ENCODE measurements at places on chromosomes 3 and 15.

DNA sequence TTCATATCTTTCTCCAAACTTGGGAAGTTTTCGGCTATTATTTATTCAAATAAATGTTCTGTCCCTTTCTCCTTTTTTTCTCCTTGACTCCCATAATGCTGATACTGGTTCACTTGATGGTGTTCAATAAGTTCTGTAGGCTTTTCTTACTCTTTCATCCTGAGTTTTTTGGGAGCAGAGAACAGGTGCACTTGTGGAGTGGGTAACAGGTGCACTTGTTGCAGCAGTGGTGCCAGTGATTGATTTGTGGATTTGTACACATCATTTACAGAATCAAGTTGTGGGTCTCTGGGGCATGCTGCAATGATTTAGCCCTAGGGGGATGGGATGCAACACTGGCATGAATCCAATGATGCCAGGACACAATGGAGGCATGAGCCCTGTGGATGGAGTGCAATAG is 14.8 kb upstream of the OR5H1 start:
- DNase-seq, result no peak

- DNase-seq, result no peak
These were observed 170.3 kb upstream of the MITF start for GRCh38 chr3:69568951-69569350.

DNA sequence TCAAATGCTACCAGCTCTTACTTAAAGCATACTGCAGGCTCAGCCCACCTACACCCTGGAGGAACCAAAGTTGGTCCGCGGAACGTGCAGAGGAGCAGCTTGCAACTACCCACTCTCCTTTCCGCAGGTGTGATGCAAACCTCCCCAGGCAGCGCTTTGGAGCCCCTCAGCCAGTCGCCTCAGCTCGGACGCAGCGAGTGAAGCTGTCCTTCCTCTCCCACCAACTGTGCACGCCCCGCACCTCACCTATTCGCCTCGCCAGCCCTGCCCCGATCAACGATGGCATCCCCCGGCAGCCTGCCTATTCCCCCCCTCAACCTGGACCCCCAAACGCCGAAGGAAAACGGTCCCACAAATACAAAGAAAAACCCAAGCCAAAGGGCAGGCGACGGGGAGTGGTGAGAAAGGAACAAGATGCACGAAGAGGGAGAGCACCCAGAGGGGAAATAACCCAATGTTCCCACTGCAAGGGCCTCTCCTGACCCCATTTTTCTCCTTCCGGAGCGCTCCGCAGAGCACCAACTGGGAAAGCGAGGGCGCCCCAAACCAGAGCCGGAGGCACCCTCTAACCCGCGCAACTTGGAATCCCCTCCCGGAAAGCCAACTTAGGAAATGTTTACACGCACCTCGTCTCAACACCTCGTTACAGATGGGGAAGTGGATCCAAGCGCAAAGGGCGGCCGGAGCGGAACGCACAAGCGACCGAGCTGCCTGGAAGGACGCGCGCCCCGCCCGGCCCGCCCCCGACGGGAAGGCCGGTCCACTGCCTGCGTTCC is 665 bp downstream of the GLB1 start:
- DNase-seq, result peak; percentile 29

DNA sequence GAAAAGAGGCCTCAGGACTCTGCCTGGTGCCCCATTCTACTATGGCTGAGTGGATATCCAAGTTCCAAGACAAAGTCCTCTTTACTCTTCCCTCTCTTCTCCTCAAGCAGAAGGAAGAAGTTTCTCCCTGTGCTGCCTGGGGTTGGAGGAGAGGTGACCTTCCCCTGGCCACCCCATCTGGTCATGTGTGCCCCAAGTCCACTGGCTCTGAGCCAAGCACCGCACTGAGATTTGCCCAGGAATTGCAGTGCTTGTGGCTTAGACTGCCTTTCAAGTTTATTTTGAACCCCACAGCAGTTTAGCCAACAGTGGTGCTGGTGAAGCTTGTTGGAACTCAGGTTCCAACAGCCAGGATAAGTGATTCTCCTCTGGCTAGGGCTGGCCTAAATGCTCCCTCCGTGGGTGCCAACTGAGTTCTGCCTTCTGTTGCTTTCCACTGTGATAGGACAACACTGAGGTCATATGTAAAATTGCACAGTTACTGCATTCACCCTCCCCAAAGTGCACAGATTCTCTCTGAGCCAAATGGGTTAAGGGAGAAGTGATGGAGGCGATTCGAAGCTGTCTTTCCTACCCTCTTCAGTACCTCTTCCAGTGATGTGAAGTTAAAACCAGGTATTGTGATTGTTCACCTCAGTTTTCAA is 69.9 kb downstream of the TMCO5A start:
- no peak for DNase-seq

DNA sequence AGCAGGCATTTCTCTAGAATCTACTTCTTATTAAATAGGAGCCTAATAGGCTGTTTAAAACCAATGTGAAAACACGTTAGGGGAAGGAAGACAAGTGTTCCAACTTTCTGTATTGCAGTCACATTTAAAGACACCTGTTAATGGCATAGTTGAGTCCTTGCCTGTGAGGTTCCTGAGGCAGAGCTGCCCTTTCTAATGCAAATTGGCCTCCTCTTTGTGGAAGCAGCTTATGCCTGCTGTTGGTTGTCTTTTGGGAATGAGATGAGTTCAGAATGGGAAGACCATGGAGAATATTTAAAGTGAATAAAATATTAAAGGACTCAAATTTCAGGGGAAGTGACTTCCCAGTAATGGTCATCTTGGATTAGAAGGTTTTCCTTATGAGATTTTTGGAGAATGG is 51.2 kb downstream of the NEK11 start:
- DNase-seq, result no peak

DNA sequence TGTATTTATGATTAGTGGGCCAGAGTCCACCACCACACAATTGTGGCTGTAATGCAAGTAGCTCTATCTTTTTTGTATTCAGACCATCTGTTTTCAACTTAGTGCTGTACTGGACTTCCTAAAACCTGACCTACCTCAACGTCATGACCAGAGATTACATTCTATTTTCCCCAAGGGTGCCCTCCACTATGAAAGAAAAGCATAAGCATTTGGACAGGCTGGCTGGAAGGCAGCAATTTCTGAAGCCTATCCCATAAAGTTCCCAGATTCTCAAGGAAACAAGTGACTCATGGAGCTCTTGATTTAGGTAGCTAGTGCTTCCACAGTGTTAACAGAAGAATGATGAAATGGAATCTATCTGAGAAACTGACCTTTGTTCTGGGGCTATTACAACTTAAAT is 75.8 kb downstream of the COL8A1 start:
- DNase-seq, result peak; percentile 91

- no peak for DNase-seq
These were observed 370.0 kb downstream of the WDR72 start for GRCh38 chr15:53389271-53390037.

- DNase-seq, result peak; percentile 74
These were observed 33.3 kb downstream of the GLB1 start for GRCh38 chr3:33063651-33064051.

DNA sequence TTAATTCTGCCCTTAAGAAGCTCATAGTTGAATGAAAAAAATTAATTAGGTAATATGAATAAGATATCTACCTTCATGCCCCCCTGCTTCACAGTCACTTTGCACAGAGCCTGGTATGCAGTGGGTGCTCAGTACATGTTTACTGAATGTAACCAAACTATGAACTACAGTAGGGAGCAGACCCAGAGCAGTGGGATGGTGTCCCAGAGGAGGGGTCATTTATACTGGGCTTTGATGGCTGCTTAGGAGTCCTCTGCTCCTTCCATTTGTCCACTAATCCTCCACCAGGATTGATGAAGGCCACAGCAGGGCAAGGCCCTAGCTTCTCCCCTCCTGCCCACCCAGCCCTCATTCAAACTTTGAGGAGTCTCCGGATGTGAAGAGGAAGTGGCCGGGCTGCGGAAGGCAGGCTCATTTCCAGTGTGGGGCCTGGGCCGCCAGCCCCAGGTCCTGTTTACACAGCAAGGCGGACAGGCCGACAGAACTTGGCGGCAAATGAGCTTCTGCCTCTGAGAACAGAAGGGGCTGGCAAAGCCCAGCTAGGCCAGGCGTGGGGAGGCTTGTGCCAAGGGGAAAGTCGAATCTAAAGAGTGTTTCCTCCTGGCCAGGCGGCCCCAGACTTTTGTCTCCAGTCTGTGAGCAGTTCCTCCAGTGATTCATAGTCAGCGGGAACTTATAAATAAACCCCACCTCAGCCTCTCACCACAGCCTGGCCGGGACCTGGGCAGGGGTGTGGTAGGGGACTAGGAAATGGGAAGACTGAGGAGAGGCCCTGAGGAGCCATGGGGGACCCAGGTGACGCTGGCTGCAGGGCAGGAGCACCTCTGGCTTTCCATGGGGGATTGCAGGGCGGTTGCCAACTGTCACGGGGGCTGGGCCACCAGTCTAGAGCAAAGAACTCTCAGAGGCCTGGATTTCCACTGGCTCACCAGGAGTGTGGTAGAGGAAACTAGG is 51.6 kb upstream of the LCTL start:
- DNase-seq, result peak; percentile 67

- DNase-seq, result no peak
These were observed 193.9 kb downstream of the ZNF621 start for GRCh38 chr3:40718681-40719080.

DNA sequence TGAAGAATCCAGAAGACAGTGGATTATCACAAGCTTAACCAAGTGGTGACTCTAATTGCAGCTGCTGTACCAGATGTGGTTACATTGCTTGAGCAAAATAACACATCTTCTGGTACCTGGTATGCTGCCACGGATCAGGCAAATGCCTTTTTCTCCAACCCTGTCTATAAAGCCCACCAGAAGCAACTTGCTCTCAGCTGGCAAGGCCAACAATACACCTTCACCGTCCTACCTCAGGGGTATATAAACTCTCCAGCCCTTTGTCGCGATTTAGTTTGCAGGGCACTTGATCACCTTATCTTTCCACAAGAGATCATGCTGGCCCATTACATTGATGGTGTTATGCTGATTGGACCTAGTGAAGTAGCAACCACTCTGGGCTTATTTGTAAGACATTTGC is 52.6 kb downstream of the PAQR5 start:
- DNase-seq, result no peak

GRCh38 chr3:151101270-151101969 is 16.0 kb downstream of the MED12L start:
- DNase-seq, result no peak

- DNase-seq, result no peak
These were observed 65.0 kb downstream of the WWTR1 start for GRCh38 chr3:149592758-149593240.

GRCh38 chr15:82709421-82710207 is at the start of gene AP3B2:
TSS of gene AP3B2 (minus strand) at chr15:82709875. CDS start at chr15:82709706, 169 bp downstream.
- peak; percentile 68 for DNase-seq

DNA sequence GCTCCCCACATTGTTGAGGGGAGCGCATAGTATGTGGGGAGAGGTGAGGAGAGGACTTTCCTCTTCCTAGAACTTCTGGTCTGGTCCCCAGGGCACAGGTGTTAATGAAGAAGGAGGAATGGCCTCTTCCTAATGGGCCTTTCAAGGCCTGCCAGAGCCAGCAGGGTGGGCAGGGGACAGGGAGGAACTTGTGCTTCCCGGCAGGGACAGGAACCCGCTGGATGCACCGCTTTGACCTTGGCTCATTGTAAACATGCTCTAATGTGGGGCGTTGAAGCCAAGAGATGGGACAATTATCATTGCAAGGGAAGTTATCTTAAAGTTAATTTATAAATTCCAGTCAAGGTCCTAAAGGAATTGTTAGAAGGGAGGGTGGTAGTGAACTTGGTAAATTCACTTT is 21.0 kb upstream of the CHRNB4 start:
- DNase-seq, result no peak

DNA sequence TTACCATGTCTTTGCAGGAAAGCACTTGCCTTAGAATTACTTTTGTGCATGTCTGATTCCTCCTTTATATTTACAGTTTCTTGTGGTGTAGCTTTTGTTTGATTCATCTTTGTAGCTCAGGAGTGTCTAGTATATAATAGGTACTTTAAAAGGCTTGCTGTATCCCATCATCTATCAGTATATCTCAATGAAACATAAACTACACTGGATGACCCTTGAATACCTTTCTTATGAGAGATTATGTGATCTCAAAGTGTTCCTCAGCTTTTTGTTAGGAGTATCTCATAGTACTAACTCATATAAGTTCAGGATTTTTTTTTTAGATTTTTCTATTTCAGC is 234.8 kb downstream of the PYDC2 start:
- no peak for DNase-seq

DNA sequence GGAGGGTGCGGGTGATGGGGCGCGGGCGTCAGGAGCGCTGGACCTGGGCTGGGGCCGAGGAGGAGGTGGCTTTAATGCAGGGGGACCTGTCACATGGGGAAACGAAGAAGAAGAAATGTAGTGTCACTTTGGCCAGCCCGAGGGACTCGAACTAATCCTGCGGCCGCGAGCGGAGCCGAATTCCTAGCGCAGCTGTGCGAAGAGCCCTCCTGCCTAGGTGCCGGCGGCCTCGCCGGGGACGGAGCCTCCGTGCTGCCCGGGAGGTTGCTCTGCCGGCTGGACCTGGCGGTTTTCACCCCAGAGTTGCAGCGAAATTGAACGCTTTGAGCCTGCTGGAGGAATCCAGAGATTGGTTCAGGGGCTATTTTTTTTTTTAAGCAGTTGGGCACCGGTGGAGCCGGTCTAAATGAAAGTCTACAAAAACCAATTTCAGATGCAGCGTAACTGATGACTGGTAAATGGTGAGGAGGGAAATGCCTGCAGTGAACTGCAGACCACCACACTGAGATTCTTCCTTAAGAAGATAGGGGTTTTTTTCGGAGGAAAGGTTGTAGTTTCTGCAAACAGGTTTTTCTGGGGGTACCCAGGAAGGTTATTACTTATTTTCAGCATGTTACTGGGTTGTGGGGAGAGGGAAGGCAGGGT is 662 bp downstream of the TMEM108 start:
- DNase-seq, result no peak

DNA sequence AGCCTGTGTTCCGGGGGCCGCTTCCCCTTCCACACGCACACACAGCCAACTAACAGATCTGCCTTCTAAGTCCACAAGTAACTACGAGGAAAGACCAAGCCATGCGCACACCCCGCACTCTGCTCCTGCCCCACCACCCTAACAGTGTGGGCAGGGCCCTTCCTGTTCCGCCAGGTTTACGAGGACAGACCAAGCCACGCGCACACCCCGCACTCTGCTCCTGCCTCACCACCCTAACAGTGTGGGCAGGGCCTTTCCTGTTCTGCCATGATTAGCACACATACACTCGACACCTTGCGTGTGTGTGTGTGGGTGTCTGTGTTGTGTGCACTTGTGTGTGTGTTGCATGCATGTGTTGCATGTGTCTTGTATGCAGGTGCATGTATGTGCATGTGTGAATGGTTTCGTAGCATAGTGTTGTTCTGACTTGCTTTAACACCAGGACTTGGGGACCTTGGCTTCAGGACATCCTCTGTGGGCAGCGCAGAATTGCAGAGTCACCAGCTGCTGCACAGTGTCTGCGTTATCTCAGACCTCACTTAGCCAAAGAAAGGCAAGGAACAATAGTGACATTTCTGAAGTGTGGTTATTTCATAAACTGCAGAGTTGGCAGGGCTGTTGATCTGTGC is 114.4 kb downstream of the CHSY1 start:
- no peak for DNase-seq

DNA sequence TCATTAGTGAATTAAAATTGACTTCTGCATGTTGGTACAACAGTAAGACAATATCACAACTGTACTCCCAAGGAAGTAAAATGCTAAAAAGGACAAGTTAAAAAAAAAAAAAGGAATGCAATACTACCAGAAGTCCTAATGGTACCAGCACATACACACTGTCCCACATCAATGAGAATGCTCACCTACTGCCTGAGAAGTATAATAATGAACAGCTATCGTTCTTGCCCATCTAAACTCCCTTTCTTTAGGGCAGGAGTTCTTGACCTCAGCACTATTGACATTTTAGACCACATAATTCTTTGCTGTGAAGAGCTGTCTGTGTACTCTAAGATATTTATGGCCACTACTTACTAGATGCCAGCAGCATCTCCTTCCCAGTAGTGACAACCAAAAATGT is 651.7 kb downstream of the FHIT start:
- DNase-seq, result no peak

All from fibroblast of skin of right quadriceps (primary cell).